SK-N-MC (cell line): ENCODE measurements at places on chromosomes 16 and 17.

DNA sequence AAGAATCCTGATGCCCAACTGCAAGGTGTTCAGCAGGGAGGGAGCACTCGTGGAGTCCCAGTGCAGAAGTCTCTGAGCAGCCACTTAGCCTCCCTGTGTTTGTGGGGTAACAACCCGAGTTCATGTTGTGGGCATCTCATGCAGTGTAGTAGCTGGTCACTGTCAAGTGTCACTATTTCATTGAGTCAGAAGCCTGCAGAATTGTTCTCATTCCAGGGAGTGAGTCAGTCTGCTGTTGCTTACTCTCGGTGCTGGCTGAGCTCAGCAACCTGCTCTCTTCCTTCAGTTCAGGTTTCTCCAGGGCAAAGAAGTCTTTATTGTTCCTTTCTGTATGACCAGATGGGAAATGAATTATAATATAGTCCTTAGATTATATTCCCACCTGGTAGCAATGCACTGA lies 24.1 kb downstream of the HMOX2 start:
- no peak for DNase-seq

- DNase-seq: no peak
These were observed 65.2 kb upstream of the SIAH1 start for GRCh38 chr16:48450367-48450766.

GRCh38 chr17:57256708-57257112 lies 387 bp downstream of the MSI2 start:
- no peak for DNase-seq

GRCh38 chr16:67888331-67888730 lies 3.6 kb downstream of the NRN1L start:
- no peak for DNase-seq

DNA sequence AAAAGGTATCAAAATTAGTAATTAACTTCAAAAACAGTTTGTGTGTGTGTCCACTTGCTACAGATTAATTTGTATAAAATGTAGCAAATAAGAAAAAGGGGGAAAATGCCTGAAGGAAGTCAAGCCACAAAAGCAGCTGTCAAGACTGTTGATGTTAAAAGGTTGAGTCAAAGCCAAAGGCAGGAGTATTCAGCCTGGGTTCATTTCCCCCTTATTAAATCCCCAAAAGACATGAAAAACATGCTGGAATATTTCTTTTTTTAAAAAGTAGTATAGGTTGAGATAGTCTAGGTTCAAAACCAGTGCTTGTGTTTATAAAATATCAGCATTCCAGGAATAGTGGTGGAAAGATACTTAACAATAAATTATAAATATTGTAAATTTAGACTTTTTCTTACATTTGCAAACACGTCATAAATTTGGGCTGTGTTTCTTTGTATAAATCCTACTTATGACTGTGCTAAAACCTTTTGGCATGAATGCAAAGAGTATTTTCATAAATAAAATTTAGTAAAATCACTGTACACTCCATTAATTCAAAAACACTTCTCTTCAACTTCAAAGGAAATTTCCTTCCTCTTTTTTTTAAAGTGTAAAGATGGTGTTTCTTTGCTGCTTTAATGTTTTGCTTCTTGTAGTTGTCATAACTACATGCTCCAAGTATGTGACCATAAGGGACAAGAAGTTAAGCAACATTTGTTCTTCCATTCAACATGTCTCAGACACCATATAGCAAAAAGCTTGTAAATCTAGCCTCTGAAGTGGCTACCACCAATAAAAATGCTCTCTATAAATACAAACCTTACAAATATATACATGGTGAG lies 72.0 kb downstream of the SKAP1 start:
- DNase-seq: no peak

DNA sequence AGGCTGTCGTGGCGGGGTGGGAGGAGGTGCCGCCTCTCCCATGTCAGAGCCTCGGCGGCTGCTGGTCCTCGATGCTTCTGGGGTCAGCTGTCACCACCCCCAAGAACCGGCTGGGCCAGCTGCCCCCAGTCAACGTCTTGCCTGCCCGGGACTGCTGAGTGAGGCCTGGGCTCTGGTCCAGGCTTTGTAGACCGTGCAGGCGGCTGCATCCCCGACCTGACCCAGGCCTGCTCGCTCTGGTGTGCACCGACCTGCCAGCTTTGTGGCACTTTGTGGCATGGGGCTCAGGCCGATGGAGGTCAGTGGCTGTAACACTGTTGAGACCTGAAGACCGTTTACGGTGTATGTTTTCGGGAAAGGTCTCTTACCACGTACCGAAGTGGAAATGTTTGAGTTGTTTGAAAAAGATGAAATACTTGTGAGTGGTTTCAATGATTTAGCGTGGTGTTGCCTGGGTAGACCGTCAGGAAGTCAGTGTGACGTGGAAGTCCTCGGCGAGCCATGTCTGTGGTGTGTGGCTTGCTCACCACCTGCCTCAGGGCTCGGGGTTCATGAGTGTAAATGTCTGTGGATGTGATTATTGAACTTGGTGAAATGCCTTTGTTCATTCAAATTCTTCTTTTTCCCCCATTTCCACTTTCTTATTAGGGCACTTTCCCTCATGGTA lies 53.2 kb upstream of the ZNF750 start:
- no peak for DNase-seq

GRCh38 chr17:9408868-9409829 lies 166.5 kb downstream of the STX8 start:
- no peak for DNase-seq

GRCh38 chr16:72120026-72120425 lies 26.4 kb downstream of the DHX38 start:
- DNase-seq: no peak

- DNase-seq: no peak
These were observed 20.2 kb downstream of the VASN start for GRCh38 chr16:4391631-4392381.

- DNase-seq: no peak
These were observed 15.3 kb downstream of the RSL1D1 start for GRCh38 chr16:11835891-11836649.

- no peak for DNase-seq
These were observed 21.5 kb downstream of the DCAKD start for GRCh38 chr17:45029758-45030423.

DNA sequence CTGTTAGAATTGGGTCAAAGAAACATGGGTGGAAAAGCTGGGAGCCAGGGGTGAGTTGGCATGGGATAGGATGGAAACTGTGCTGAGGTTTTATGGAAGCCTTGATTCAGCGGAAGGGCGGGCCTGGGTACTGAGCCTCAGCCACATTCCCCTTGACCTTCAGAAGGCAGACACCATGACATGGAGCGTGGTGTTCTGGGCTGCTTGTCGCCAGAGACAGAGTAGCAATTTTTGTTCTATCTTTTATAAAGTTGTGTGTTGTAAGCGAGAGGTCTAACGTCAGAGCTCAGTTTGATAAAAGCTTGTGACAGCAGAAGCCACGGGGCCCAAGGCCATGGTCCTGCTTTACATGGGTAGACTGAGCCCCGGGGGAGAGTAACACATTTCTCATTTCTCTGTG lies 50.2 kb downstream of the SLC47A1 start:
- no peak for DNase-seq

- DNase-seq: no peak
These were observed 1.2 kb upstream of the EFNB3 start for GRCh38 chr17:7703584-7704479.

- DNase-seq: no peak
These were observed 1.6 kb downstream of the RIPOR1 start for GRCh38 chr16:67530013-67530939.

- no peak for DNase-seq
These were observed 127.5 kb downstream of the VPS53 start for GRCh38 chr17:586920-587685.

DNA sequence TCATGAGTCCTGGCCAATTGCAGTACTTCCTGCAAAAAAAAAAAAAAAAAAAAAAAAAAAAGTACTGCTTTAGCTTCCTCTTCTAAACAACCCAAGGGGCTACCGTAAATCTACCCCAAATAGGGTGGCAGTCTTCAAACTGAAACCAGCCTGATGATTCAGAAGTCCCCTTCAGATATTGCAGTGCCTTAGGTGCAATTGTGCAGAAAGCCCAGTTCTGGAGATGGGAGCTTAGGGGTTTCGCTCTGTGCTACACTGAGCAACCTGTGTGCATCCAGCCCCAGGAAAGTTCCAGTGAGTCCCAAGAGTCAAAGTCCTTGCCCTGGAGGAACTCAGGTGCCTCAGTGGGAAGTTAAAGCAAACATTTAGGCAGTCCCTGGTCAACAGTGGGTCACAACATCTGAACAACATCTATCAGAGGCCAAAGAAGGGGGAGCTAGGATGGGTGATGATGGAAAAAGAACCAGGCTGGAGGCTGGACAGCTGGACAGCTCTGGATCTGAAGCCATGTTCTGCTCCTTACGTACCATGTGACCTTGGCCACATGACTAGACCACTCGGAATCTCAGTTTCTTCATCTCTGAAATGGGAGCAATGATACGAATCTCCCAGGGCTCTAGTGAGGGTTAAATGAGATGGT lies 6.7 kb upstream of the CIITA start:
- no peak for DNase-seq

- no peak for DNase-seq
These were observed 48.3 kb downstream of the ATP2C2 start for GRCh38 chr16:84416407-84417321.

DNA sequence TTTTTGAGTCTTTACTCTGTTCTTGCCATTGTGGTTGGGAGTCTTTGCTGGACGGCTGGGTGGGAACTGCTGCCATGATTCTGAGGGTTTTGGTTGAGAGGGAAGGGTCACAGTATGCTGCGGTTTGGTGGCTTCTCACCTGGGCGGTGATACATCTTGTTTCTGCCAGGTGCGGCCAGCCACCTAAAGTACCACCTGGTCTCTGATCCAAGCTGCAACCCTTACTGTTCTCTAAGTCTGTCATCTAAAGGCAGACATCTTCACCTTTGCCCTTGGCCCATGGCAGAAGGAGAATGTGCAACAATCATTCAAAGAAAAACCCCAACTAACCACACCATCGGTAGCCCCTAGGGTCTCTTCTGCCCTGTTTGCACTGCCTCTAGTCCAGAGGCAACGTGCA lies 19.6 kb upstream of the MPO start:
- DNase-seq: no peak

DNA sequence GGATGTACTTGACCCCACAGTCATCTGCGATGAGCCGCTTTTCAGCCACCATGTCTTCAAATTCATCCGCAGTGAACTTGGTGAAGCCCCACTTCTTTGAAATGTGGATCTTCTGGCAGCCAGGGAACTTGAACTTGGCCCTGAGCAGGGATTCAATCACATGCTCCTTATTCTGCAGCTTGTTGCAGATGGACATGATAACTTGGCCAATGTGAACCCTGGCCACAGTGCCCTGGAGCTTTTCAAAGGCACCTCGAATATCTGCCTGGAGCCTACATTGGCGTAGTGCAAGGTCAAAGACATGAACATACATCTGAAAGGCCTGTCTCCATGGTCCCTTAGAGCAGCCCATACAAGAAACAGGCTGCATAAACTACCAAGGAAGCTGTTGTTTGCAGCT lies 1.8 kb upstream of the TENT4B start:
- DNase-seq: no peak

DNA sequence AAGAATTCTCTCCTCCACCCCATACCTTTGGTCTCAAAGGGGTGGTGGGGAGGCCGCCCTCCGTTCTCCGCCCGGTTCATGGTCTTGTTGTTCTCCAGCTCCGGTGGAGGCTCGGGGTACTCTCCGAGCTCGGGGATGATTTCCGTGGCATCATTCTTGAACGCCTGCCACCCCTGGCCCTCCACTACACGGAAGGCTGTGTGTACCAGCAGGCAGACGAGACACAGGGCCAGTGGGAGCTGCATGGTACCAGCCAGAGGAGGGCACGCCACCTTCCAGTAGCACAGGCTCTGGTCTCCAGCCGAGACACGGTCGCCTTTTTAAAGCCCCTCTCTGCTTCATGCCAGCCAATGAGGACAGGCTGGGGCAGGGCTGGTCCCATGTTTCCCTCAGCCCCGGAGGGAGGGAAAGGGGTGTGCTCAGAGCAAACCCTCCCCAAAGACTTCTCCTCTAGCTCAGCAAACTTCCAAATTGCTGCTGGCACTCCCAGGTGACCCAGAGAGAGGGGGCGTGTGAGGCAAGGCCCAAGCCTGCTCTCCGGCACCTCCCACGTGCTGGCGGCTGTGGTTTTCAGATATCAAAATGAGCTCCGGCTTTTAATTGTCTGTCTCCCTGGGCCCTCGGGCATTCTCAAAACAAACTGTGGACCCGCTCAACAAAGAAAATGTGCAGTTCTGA lies at the start of gene SOST:
TSS of gene SOST (minus strand) at position 295 of the 678 bp plus-strand sequence. CDS start at position 245, 50 bp downstream.
- DNase-seq: no peak

DNA sequence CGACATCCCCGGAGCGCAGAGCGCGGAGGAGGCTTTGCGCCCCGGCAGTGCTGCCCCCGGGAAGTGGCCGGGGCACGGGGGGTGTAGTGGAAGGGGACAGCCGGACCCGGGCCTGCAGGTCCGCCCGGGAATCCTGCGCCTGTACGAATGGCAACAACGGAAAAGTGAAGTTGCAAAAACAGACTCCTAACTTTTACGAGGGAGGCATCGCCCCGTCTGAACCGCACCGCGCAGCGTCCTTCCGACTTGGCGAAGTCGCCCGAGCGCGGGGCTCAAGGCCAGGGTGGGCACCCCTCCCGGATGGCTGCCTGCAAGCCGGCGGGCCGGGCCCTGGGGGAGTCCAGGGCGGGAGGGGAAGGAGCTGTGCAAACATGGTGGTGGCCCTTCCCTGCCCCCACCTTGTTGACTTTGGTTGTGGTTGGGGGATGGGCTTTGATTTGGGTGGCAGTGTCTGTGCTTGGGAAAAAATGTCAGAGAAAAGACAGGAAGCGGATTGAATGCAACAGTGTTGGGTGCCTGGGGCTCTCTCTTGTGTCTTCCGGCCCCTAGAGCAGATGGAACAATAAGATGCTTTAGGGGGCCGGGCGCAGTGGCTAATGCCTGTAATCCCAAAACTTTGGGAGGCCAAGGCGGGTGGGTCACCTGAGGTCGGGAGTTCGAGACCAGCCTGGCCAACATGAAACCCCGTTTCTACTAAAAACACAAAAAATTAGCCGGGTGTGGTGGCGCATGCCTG lies 675 bp downstream of the RNF213 start:
- DNase-seq: peak; percentile 63

GRCh38 chr17:80773243-80773991 lies 218.2 kb upstream of the CHMP6 start:
- no peak for DNase-seq

GRCh38 chr16:6977916-6978315 lies 354.7 kb upstream of the RBFOX1 start:
- DNase-seq: no peak

- no peak for DNase-seq
These were observed 23.8 kb upstream of the ARHGAP44 start for GRCh38 chr17:12765548-12765947.

GRCh38 chr16:68640972-68641371 lies 4.1 kb upstream of the CDH3 start:
- DNase-seq: no peak

GRCh38 chr16:72188541-72188940 lies 16.6 kb upstream of the PMFBP1 start:
- DNase-seq: no peak
